ENCODE measurements at places on chromosomes 3 and 15.

- no peak for DNase-seq
Measured at GRCh38 chr3:55330756-55331155, 156.3 kb downstream of the WNT5A start.

- no peak for DNase-seq
Measured at GRCh38 chr3:25904206-25904605, 114.3 kb downstream of the OXSM start.

DNA sequence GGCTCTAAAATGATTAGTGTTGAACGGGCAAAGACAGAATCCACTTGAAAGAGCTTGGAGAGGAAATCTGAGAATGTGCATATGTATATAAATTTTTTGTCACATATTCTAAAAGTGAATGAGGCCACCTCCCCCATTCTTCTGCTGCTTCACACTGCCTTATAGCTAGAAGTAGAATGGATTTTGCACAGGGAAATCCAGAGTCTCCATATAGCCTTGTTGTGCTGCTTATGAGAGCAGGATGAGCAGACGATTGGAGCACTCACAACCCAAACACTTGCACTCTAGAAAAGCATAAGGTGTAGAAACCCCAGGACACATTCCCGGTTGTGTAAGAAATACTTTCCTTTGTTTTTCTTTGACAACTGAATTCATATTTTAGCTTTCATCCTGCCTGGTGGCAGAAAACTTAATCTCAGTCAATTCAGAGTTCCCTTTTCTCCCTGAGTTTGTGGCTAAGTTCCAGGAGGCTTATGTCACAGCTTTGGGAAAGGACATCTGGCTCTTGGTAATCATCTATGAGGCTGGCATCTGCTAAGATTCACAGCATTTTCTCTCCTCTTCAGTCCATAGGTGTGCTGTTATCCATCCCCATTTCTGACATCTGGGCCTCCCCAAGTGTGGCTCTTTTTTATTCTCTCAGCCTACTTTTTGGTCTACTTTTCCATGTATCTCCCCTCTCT is 188.4 kb upstream of the PFN2 start:
- peak; percentile 29 for DNase-seq

GRCh38 chr3:78148986-78149717 is 1109.3 kb downstream of the ROBO2 start:
- DNase-seq: no peak

DNA sequence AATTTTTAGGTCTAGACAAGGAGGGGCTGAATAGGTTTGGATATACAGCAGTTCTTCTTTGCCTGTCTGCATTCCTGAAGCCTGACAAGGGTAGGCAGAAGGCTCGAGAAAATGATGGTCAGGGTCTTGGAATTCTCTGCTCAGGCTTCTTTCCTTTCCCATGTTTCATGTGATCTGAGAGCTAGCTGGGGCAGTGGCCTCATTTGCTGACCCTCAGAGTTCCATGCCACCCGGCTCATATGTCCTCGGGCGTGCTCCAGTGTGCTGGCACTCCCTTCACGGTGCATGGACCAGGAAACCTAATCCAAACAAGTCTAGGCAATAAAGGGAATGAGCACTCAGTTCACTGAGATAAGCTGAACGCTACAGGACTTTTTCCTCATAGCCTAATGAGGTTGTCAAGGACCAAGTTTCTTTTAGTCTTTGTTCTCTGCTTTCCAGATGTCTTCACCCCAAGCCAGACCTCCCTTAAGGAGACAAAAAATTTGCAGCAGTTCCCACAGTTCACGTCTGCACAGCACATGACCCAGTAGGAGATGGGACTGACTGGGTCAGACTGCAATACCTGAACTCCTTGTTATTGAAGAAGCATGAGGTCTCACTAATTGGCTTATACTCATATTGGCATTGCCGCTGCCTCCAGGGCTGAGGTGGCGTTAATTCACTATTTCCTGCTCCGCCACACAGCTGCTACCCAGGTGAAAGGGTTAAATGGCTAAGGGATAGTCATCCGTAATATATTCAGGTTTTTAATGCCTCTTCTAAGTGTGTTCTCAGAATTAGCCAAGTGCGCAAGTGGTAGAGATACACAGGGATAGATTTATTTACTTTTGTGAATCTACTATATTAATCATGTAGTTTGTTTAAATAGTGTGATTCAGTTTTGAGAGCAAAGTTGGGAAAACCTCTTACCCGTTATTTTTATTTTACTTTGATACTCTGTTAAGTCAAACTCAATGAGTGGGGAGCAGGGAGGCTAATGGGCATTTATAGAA is 15.3 kb upstream of the RTP4 start:
- no peak for DNase-seq

GRCh38 chr3:150227839-150228238 is 180.3 kb upstream of the TSC22D2 start:
- peak; percentile 44 for DNase-seq

- DNase-seq: no peak
Measured at GRCh38 chr3:122398920-122399319, 14.9 kb downstream of the FAM162A start.

DNA sequence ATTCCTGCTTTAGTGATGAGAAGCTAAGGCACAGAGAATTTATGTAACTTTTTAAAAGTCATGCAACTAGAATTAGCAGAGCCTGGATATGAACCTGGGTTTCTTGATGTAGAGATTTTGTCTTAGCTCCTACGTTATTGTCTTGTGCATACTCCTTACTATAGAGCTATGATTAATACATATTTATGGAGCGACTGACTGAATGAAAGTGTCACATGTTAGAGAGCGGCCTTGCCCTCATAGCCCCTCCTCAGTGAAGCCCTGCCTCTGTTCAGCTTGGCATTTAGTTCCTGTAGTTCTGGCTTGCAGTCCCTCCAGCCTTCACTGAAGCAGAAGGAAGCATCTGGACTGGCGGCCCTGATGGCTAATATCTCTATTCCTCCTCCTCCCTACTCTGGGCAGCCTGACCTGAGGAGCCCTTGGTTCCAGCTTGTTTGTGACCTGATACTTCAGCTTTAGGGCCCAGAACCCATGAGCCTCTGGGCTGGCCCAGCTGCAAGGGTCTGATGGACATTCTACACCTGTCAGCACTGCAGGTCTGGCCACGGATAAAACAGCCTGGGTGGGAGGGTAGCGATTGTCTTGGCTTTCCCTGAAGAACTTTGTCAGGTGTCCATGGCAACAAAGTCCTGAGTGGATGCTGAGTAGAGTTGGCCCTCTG is 13.4 kb upstream of the AGBL1 start:
- DNase-seq: no peak
